Fibroblast of the aortic adventitia (primary cell): ENCODE measurements at places on chromosomes 13 and 19. TPM values are rescaled to one million over a fixed set of nuclear protein-coding genes. Genes with fewer than 3 reads are reported as not detected.

DNA sequence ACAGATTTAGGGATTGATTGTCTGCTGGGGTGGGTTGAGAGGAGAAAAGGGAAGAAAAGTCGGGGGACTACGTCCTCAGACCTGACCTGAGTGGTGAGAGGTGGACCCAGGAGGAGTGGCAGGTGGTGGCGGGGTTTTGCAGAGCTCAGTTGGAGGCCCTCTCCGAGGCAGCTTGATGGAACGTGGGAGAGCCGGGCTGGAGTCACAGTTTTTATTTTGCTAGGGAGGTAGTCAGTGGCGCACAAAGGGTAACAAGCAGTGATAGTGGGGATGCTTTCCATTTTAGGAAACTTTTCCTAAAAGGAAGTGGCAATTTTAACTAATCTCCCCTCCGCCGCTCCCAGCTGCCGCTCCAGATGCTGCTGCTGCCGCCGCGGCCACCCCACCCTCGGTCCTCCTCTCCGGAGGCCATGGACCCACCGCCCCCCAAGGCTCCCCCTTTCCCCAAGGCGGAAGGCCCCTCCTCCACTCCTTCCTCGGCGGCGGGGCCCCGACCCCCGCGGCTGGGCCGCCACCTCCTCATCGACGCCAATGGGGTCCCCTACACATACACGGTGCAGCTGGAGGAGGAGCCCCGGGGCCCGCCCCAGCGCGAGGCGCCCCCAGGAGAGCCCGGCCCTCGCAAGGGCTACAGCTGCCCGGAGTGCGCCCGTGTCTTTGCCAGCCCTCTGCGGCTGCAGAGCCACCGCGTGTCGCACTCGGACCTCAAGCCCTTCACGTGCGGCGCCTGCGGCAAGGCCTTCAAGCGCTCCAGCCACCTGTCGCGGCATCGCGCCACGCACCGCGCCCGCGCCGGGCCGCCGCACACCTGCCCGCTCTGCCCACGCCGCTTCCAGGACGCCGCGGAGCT, 1.1 kb upstream of the ZNF581 start:
- DNase-seq = peak; percentile 44

DNA sequence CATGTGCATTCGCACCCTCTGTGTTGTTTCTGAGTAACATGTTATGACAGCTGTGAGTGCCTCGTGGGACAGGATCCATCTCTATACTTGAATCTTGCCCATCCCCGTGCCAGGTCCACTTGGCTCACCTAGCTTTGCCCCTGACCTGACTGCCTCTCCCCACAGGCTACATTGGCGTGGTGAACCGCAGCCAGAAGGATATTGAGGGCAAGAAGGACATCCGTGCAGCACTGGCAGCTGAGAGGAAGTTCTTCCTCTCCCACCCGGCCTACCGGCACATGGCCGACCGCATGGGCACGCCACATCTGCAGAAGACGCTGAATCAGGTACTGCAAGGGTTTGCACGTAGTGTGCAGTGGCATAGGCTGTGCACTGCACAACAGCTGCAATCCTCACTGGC, 53.2 kb downstream of the TMED1 start:
- no peak for DNase-seq

GRCh38 chr13:88066847-88067246, 395.7 kb downstream of the SLITRK5 start:
- no peak for DNase-seq

- no peak for DNase-seq
These were observed 34.6 kb downstream of the MYH14 start for GRCh38 chr19:50238043-50238442.

DNA sequence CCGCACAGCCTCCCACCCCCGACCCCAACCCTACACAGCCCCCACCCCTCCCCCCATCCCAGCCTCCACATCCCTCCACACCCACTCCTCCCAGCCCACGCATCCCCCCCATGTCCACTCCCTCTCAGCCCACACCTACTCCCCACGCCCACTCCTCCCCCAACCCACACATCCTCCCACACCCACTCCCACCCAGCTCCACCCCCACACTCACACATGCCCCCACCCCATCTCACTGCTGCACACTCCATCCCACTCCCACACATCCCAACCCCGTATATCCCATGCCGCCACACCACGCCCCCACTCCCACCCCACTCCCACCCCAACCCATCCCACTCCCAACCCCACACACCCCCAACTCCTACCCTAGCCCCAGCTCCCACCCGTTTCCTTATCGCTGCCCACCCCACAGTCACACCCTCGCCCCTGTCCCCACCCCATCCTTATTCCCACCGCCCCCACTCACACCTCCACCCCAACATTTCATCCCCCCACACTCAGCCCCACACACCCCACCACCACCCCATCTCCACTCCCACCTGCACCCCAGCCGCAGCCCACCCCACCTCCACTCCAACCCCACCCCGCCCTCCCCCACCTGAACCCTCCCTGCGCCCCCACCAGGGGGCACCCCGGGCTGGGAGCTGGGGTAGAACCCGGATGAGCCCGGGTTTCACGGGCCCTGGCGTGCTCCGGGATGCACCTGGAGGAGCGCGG, 809 bp downstream of the TDRD12 start:
- no peak for DNase-seq

DNA sequence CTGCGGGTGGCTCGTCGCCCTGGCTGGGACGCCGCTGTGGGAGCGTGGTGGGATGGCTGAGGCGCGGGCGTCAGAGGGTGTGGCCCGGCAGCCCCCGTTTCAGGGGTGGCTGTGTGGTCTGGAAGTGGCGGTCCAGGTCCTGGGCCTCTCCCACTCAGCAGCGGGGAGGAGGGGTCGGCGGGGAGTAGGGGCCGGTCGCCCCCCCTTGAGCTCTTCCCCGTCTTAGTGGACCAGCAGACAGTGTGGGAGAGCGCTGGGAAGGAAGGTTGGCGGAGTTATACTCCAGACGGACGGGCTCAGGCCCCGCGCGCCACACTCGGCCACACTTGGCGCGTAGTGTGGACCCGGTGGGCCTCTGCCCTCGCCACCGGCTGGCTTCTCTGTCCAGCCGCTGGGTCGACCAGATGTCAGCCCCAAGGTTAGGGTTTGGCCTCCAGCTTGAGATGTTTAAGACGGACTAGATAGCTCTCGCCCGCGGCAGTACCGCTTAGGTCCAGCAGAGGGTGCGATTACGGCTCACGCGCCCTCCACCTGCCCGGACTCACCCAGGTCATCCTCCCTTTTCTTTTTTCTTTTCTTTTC, 21.7 kb upstream of the ZNF429 start:
- DNase-seq = peak; percentile 1

DNA sequence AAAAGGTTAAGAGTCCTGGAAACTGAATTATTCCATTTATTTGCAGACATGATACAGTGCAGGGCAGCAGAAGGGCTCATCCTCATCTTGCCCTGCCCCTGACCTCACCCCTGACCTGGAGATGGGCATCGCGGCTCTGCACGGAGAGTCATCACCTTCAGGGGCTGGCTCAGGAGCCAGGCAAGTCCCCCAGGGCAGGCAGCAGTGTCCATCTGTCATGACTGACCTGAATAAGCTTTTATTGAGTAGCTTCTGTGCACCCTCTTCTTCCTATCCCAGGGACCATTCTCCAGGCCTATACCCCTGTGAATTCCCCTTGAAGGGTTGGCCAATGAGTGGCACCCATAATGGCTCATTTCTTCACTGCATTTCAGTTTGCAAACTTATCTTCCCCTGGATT, 484.2 kb downstream of the ZNF536 start:
- no peak for DNase-seq

GRCh38 chr13:66520511-66521355, 709.4 kb downstream of the PCDH9 start:
- DNase-seq = peak; percentile 40

DNA sequence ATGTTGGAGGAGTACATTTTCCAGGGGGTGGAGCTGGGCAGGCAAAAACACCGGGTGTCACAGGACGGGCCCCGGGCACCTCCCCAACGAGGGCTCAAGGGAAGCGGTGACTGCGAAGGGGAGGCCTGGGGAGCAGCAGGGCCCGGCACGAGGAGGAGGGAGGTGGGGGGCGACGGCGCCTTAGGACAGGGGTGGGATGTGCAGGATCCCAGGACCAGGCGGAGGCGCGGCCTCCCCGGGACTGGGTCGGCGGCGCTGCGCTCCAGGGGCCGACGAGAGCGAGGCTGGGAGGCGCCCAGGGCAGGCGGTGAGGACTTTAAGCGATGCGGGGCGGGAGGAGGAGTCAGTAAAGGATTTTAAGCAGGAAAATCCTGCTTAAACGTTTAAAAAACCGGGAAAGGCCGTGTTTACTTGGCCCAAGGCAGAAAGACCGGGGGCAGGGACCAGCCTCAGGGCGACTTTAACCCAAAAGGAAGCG, 427 bp downstream of the ZNF160 start:
- DNase-seq = peak; percentile 27

DNA sequence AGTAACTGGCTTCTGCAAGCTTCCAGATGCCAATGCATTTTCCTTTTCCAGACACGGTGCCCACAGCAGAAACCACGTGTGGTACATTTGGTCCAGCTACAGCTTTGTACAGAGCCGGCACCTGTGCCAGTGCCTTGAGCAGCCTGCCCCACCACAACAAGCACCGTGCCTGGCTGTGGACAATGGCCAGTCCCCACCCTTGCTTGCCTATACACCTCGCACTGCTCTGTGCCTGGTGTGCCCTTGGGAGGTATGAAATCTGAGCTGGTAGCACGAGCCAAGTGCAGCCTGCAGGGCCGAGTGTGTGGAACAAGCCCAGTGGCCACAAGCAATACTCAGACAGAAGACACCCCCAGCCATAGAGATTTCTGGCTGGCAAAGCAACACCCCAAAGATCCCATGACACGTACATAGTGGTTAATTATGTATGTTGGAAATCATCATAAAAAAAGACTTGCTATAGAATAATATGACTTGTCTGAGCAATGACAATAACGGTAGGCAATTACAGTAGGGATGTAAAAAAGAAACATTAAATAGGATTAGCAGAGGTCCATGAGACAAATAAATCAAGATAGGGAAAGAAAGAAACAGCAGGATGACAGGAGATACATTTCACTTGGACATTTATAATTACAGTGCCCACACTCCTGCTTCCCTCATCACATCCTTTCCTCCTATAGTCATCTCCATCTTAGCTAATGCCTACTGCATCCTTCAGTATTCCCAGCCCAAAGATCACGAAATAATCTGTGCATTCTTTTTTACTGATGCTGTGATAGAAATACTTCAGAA, 1399.5 kb downstream of the PCDH9 start:
- DNase-seq = no peak

GRCh38 chr19:17259118-17259780, 5.3 kb downstream of the USHBP1 start:
- DNase-seq = no peak

DNA sequence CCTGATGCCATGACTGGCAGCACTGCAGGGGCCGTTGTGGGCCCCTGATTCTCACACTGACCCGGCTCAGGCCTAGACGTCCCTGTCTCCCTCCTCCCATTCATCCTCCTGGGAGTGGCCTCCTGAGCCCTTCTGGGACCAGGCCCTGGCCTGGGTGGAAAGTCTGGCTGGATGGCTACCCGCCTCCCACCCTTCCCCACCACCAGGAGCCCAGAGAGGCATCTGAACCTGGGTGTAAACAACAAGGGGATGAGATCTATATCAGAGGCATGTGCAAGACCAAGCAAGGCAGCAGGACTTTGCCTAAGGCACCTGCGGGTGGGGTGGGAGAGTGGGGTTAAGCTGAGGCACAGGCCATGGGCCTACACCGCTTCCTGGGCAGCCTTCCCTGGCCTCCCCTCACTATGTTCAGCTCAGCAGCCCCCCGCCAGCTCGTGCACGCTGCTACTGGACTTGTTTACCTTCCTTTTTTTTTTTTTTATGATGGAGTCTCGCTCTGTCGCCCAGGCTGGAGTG, 22.0 kb upstream of the ASPDH start:
- DNase-seq = no peak

- peak; percentile 66 for DNase-seq
These were observed 21.9 kb downstream of the ANKRD27 start for GRCh38 chr19:32652894-32653598.

DNA sequence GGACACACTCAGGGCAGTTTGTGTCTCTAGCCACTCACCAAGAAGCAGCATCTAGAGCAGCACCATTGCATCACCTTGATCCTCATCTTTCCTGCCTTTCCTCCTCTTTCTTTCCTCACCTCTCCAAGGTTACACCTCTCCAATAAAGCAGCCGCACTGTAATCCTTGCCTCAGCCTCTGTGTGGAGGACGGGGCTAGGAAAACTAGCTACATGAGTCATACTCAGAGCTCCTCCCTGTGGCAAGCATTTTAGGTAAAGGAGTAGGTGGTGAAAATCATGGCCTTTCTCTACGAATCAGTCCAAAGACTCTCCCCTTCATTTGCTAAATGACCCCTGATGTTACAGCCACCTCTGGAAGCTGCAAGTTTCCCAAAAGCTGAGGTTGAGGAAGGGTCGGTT, 108.9 kb downstream of the DNAJC15 start:
- peak; percentile 23 for DNase-seq

GRCh38 chr13:100835695-100836094, 161.1 kb upstream of the TMTC4 start:
- no peak for DNase-seq

DNA sequence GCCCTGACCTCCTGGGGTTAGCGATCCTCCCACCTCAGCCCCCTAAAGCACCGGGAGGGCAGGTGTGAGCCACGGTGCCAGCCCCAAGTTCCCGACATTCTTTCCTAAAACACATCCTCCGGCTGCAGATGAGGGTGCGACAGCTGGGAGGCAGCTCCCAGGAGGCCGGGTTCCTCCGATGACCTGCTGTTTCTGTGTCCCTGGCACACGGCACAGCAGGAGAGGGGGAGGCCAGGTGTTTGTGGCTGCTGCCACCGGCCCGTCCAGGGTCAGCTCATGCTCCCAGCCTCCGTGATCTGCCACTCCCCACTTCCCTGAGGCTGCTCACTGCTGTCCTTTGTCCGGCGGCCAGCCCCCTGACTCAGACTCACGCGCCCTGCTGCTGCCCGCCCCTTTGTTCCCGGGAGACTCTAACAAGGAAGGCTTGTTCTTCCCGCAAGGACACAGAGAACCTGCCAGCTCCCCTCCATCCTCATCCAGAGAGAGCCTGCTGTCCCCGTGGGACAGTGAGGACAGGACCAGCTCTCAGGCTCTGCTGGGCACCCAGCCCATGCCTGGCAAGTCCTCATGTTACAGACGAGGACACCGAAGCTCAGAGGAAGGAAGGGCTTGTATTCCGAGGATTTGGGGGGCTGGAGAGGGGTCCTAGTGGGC, 10.6 kb upstream of the MADCAM1 start:
- peak; percentile 80 for DNase-seq

GRCh38 chr13:30904043-30904442, 2.0 kb upstream of the MEDAG start:
- peak; percentile 41 for DNase-seq

KL gene
- 0.81 TPM in 1 of 2 replicates, not detected in the other for total RNA-seq

LCP1 gene
- total RNA-seq = 0.25 and 0.99 TPM in 2 replicates

ZNF880 gene
- 15.2 and 27.3 TPM in 2 replicates for total RNA-seq

FPR3 gene
- total RNA-seq = not detected in 2 replicates

NLRP5 gene
- total RNA-seq = not detected in 2 replicates

ATXN8OS gene
- not detected in 2 replicates for total RNA-seq

INAFM1 gene
- 1.6 and 2.3 TPM in 2 replicates for total RNA-seq

ZNF772 gene
- 6.4 and 17.9 TPM in 2 replicates for total RNA-seq

TLE6 gene
- total RNA-seq = 0.18 TPM in 1 of 2 replicates, not detected in the other

TUBB4A gene
- 0.41 TPM in 1 of 2 replicates, not detected in the other for total RNA-seq

CGB3 gene
- total RNA-seq = not detected in 2 replicates
